ENCODE measurements at places on chromosomes 4 and X. TPM values are rescaled to one million over a fixed set of nuclear protein-coding genes. Genes with fewer than 3 reads are reported as not detected.

- H3K4me1 ChIP-seq: no peaks in the 10 kb centered on the region
- no peak overlapping the region for H3K27ac ChIP-seq
- H3K4me3 ChIP-seq: no peak overlapping the region
- no peak for DNase-seq
- H3K27me3 ChIP-seq: no peaks in the 10 kb centered on the region
Measured at GRCh38 chr4:46316215-46316614, 73.7 kb downstream of the GABRA2 start.

GRCh38 chrX:110795645-110796406 lies at the start of gene CHRDL1:
Gene CHRDL1, minus strand, starts transcription at chrX:110795817. Its CDS starts 3,636 bp downstream, at chrX:110792181.
- H3K4me3 ChIP-seq: no peak within 1 kb of the TSS
- H3K27me3 ChIP-seq: peaks cover 9% of the 10 kb centered on the region
- no peak within 1 kb of the TSS for H3K27ac ChIP-seq
- H3K4me1 ChIP-seq: no peaks in the 10 kb centered on the region
- DNase-seq: no peak

GRCh38 chr4:15037923-15038541 lies 35.8 kb downstream of the CPEB2 start:
- H3K27ac ChIP-seq: no peak overlapping the region
- H3K4me1 ChIP-seq: peaks cover 7% of the 10 kb centered on the region
- no peaks in the 10 kb centered on the region for H3K36me3 ChIP-seq
- H3K4me3 ChIP-seq: no peak overlapping the region
- no peak for DNase-seq
- no peaks in the 10 kb centered on the region for H3K27me3 ChIP-seq

- DNase-seq: no peak
- H3K27ac ChIP-seq: no peak overlapping the region
Measured at GRCh38 chrX:149374751-149375150, 130.4 kb downstream of the IDS start.

DNA sequence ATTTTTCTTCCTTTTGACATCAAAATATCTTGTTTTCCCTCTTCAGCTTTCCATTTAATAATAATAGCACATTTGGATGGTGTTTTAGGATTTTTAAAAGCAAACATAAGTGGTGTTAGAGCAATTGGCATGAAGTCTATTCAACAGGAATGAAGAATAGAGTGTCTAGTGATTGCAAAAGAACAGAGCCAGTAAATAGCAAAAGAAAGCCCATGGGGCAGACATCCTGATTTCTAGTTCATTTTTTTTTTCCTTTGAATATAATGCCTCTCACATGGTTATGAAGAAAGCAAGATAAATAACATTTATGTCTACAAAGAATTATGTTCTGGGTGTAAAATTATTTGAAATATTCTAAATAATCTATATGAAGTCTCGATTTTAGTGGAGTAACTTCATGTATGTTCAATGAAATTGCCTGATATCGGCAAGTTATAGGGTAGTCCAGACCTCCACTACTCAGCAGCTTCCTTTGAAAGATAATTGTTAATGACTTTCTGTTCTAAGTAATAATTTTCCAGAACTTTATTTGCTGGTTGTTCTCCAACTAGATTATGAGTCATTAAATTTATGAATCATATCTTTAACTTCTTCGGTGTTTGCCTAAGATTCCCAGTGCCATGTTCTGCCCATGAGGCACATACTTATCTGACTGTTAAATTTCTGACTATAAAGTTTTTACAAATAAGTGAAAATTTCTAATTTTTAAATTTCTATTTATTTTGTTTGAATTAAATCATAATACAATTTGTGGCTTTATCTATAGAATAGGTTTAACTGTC lies 587.9 kb downstream of the TLL1 start:
- no peak overlapping the region for H3K4me3 ChIP-seq
- no peaks in the 10 kb centered on the region for H3K4me1 ChIP-seq
- H3K27ac ChIP-seq: no peak overlapping the region

BEX1 gene
- not detected for total RNA-seq
